ENCODE measurements at places on chromosomes 2 and 18.

- no peak for DNase-seq
Measured at GRCh38 chr2:111050701-111051376, 69.9 kb upstream of the BCL2L11 start.

GRCh38 chr18:63247926-63248325 is 71.6 kb downstream of the BCL2 start:
- no peak for DNase-seq

DNA sequence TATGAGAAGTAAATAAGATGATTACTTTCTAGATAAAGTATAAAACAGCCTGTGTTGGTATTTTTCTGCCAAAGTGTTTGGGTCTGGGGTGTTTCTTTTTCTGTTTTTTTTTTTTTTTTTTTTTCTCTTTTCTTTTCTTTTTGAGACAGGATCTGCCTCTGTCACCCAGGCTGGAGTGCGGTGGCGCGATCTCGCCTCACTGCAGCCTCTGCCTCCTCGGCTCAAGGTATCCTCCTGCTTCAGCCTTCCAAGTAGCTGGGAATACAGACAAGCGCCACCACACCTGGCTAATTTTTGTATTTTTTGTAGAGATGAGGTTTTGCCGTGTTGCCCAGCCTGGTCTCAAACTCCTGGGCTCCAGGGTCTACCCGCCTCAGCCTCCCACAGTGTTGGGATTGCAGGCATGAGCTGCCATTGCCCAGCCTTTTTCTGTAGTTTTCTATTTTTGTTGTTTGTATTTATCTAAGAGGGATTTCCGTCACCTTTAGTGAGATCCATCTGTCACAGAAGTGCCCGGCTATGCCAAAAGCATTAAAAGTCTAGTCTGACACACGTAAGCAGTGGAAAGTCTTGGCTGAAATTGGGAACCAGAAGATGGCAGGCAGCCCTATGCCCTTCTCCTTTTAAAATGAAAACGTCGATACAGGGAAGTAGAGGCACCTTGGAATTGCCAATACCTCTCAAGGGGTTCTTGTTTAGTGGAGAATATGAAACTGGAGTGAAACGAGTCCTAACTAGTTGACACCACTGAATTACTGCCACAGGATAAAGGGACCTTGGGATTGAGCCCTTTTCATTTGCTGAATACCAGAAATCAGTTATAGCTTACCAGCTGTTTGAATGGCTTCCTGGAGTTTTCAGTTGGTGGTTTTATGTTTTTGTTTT is 14.0 kb downstream of the UGP2 start:
- no peak for DNase-seq

DNA sequence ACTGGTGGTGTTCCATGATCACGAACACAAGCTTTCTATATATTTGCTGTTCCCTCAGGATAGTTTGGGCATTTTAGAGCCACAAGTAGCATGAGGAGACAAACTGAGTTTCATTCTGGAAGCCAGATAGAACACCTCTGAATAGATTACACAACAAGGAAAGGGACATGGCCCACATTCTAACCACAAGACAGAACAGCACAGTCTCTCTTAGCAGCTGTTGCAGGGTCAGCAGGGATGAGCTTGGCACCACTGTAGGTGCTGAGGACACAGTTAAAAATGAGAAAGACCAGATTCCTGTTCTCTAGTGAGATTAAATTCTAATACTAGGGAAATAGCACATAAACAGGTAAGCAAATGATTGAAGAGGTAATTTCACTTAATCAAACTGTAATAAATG is 235.3 kb downstream of the ZNF407 start:
- no peak for DNase-seq

DNA sequence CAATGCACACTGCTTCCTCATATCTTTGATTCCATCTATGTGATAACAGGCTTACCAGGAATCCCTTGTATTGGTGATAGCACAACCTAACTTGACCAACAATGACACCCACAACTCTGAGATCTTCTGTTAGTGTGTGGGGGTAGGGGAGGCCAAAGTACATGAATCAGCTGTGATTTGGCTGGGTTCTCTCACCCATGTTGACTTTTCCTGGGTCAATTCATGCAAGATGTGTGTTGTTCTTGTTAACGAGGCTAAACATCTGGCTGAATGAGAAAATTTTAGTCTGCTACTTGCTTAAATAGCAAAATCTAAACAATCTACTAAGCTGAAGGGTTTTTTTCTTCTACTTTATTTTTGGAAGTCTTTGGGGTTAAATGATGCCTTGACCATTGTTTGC is 341.2 kb upstream of the SLC14A2 start:
- DNase-seq: no peak

Measured in globus pallidus (tissue), 1 donor.